ENCODE measurements at places on chromosomes 16 and 17.

DNA sequence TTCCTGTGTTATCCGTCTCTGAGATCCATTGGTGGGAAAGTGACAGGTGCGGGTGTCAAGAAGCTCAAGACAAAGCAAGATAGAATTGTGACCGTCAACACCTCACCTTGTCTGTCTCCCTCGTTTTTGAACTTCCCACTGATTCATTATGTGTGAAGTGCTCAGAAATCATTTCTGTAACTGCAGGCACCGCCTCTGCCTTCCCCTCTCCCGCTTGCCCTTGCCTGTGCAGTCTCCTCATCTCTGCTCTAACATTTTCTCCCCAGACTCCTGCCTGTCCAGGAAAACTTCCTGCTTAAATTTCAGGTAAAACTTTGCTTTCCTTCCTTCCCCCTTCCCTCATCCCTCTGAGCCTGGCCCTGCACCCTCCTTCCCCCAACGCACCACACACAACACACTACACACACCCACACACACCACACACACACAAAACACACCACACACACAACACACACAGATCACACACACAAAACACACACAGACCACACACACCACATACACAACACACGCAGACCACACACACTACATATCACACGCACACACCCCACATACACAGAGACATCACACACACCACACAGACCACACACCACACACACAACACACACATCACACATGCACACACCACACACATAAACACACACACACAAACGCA, 25.7 kb downstream of the CALB2 start:
- DNase-seq = no peak

DNA sequence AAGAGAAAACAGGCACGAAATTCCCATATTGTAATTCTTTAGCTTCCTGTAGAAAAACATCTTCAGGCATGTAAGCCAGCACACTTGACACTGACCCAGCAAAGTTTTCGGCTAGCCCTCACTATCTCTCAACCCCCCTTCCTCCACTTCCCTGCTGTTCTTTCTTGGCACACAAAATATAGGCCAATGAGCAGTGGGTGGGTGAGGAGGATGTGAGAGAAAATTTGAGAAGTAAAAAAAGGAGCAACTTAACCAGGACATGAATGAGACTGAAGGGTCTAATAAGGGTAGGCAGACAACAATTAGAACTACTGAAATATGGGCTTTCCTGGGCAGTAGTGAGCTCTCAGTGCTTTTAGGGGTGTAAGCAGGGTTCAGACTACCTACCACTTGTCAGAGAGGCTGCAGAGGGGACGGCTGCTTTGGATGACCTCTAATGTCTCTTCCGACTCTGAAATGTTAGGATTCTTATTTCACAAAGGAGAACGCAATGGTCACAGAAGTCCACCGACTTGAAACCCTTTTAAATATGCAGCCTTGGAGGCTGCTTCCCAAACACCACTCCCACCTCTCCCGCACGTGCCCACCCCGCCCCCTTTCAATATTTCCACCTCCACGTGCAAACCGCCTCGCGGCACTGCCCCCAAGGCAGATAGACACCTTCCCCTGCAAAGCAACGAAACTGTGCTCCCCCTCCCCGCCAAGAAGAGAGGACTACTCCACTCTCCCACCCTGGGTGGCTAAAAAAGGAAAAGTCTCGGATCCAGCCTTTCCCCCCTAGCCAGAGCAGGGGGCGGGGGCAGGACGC, 889 bp downstream of the MBTD1 start:
- peak; percentile 6 for DNase-seq

GRCh38 chr17:22303096-22303495, 610.8 kb downstream of the KCNJ18 start:
- DNase-seq = no peak

DNA sequence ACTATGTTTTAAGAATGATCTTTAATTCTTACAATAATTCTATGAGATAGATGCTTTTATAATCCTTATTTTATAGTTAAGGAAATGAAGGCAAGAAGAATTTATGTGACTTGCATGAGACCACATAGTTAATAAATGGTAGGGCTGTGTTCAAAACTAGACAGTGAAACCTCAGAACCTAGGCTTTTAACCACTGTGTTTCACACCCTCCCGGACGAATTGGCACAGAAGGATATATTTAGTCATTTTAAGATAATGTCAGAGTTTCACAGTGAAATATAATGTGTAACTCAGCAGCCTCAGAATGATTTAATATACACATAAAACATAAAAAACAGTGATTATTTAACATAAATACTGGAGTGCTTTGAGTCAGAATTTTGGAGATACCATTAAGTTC, 57.0 kb downstream of the NSRP1 start:
- DNase-seq = peak; percentile 12

GRCh38 chr17:36014946-36015345, 2.8 kb downstream of the CCL23 start:
- no peak for DNase-seq

DNA sequence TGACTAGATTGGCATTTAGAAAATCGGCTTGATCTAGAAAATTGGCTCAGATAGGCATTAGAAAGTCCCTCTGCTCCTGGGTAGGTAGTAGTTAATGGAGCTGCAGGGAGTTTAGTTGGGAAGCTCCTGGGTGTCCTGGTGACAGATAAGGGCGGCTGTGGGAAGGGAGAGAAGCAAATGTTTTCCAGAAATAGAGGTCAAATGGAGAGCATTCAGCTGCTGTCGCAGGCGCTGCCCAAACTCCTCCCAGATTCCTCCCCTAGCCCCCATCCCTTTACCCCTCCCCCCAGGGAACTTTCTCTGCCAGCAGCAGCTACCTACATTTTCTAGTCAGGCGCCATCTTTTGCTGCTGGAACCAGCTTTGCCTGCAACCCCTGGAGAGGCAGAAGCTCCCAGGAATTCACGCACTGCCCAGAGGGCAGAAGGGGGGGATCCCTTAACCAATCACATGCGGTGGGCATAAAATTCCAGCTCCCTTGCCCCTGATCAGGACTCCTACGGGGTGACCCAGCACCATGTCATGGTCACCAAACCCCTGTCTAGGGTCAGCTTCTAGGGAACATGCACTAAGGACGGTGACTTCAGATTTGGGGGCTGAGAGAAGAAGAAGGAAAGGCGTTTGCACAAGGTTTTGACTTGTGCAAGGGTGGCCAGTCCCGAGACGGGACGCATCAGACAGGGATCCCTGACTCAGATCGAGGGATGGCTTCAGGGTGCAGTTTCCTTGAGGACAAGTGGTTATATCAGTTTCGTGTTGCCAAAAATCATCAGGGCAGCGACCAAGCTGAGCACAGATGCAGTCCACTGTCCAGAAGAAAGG, 43.8 kb downstream of the SOCS1 start:
- no peak for DNase-seq

- DNase-seq = no peak
These were observed 63.3 kb upstream of the KCNJ16 start for GRCh38 chr17:70011750-70012149.

GRCh38 chr17:27804113-27804512, 3.8 kb upstream of the NOS2 start:
- no peak for DNase-seq

DNA sequence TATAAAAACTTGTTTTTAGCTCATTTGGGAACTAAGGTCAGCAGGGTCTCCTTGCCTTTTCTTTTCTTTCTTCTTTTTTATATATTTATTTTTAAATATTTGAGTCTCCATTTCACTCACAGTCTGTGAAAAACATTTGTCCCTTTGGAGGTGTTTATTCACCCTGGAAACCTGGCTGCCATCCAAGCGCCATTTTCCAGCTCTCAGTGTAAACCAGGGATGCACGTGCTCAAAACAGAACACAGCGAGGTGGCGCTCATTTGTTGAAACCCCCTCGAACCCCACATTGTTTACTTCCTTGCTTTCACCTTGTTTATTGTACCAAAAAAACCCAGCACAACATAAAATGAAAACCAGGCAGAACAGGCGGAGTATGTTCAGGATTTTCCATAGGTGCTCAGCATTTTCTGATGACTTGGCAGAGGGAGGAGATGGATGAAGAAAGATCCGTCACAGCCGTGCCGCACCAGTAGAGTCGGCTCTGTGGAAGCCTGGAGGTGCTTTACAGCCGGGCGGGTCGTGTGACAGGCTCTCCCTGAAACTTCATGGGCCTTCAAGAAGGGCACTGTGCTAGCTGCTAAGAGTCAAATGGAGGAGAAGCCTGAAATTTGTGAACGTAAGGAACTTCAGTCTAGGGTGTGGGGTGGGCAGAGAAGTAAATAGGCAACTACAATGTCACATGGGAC, 284.4 kb downstream of the FOXL1 start:
- no peak for DNase-seq

DNA sequence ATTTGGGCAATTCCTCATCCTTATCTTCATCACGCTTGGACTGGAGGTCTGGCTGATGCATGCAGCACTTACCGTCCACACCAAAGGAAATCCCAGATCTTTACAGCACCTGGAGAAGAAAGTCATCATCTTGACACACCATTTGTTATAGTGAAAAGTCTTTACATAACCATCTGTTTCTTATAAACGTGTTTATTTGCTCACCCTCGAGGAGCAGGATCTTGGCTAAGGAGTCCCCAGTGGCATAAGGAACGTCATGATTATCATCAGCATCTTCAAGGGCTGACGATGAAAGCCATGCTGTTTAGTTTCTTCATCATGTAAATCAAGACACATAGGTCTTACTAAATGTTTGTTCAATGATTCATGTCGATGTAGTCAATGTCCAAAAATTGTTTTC, 248.8 kb upstream of the ELAC2 start:
- no peak for DNase-seq

GRCh38 chr16:11033629-11034420, 89.5 kb downstream of the CLEC16A start:
- no peak for DNase-seq

GRCh38 chr17:7079581-7080455, at the start of gene CLEC10A:
CLEC10A (minus strand) TSS chr17:7080251; CDS start chr17:7078812, 1,439 bp downstream.
- no peak for DNase-seq

DNA sequence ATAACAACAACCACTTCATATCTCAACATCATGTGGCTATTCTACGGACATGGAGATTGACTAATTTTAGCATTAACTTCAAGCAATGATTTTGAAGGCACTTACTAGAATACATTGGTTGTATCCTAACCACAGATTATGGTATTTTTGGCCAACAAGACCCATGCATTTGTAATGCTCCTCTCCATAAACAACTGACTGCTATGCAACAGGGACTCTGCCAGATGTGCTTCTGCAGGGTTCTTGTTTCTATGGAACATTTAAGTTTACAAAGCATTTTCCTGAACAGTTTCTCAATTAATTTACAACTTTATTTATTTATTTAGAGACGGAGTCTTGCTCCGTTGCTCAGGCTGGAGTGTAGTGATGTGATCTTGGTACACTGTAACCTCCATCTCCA, 178.0 kb downstream of the PARN start:
- no peak for DNase-seq

- DNase-seq = peak; percentile 85
These were observed at the start of gene SIAH1 for GRCh38 chr16:48385253-48386150. SIAH1 (minus strand) TSS chr16:48385413; CDS start chr16:48362428, 22,985 bp downstream.

- DNase-seq = no peak
These were observed 1.0 kb upstream of the MFAP4 start for GRCh38 chr17:19387921-19388521.

- DNase-seq = no peak
These were observed 408.4 kb downstream of the ZFHX3 start for GRCh38 chr16:72639494-72639893.

DNA sequence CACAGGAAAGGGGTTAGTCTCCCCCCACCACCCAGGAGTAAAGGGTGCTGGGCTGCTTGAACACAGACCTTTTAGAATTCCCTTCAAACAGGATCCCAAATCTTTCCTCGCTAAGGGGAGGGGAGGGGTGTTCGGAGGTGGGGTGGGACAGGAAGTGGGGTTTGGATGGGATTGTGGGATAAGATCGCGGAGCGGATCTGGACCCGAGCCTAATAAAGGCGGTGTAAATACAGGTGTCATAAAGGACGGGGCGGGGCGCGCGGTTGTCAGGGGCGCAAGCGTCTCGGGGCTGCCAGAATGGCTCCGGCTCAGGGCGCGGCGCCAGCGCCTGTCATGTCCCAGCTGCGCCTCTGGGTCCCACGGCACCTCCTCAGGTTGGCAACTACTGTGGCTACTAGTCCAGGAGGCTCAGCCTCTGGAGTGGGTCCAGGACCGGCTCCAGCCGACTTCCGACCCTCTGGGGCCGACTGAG, 59.8 kb upstream of the FBXO47 start:
- peak; percentile 22 for DNase-seq

DNA sequence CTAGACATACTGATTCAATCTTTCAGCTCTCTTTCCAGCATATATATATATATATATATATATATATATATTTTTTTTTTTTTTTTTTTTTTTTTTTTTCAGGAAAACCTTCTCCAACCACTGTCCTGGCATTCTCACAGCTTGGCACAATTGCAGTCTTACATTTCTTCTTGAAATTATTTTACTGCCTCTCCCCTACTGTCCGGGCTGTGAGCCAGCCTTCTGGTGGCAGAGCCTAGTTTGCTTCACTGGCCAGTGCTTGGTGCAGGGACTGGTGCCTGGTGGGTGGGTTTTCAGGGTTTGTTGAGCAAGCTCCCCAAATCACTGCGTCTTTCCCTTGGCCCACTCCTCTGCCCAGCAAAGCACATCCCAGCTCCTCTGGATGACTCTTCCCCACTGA, 28.5 kb downstream of the PRSS54 start:
- DNase-seq = no peak

DNA sequence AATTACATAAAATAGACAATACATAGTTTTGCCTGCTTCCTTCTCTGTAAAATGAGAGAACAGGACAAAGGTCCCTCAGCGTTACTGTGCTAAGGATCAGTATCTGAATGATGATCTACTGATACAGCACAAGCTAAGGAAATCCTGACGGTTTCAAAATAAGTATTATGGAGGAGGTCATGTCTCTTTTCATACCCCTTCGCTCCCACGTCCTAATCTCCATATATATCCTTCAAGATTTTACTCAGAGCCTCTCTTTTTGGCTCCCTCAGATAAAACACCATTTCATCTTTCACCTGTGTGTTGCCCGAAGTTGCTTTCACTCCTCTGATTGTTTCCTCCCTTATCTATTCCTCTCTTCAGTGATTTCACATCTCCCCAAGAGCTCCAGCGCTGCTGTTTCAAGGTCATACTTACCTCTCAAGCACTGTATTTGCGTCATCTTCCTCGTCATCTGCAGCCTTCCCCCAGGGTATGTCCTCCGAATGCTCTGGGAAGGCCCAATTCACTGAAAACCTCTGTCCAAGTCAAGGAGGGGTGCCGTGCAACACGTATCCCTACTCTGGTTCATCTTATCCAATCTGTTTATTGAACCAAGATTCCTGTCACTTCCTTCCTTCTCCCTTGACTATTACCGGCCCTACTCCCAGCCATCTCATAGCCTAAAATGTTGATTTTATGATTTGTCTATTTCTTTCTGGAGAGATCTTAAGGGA, 1.2 kb upstream of the BLTP2 start:
- no peak for DNase-seq
